ENCODE measurements at places on chromosomes 12 and 14. TPM values are rescaled to one million over a fixed set of nuclear protein-coding genes. Genes with fewer than 3 reads are reported as not detected.

DNA sequence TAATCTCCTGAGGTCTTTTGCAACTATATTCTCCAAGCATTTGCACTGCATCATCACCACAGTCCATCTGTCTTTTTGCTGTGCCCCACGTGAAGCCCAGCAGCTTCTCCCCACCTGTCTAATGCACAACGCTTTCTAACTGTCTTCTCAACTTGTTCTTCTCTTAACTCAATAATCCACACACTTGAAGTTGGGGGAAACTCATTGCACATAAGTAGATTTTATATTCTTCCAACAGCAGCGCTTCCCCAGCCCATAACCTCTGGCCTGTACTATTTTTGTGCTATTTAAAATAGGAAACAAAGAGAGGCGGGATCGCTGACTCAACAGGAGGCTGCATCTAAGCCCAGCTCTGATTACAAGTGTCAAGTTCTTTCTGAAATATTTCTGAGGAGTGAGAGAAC lies 226.7 kb downstream of the GXYLT1 start:
- DNase-seq: no peak

DNA sequence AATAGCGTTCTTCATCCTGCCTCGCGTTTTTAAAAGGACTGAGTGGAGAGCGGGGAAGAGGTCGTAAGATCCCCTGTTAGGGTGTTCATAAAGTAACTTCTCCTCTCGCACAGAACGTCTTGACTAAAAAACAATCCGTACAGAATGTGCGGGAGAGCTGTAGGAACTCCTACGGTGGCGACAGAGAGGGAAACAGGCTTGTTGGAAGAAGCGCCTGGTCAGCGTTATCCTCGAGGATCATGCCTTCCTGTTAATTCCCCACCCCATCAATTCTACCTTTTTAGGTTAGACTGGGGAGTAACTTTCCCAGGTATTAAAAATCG lies 399 bp upstream of the WASHC4 start:
- no peak for DNase-seq

- DNase-seq: peak; percentile 72
Measured at GRCh38 chr14:53953828-53954550, 2.6 kb downstream of the BMP4 start.

Gene ATF7
- total RNA-seq: 31.6 TPM

DNA sequence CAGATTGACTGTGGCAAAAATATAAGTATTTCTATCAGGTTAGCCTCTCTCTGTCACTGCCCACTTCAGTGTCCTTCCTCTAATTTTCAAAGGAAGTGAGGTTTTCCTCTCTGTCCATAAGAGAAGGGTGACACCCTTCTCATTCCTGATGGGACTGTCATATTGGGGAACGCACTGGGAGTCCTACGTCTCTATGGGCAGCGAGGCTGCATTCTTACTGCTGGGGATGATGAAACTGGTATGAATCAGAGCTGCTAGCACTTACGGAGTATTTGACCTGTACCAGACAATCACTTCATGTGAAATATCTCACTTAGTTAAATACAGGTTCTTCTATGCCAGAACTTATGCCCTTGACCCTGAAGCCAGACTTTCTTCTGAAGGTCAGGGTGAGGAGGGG lies 436.3 kb downstream of the DPF3 start:
- no peak for DNase-seq

GRCh38 chr14:59333235-59333634 lies 131.9 kb downstream of the GPR135 start:
- DNase-seq: no peak

GRCh38 chr12:127360580-127360979 lies 906.4 kb upstream of the TMEM132C start:
- DNase-seq: no peak

DNA sequence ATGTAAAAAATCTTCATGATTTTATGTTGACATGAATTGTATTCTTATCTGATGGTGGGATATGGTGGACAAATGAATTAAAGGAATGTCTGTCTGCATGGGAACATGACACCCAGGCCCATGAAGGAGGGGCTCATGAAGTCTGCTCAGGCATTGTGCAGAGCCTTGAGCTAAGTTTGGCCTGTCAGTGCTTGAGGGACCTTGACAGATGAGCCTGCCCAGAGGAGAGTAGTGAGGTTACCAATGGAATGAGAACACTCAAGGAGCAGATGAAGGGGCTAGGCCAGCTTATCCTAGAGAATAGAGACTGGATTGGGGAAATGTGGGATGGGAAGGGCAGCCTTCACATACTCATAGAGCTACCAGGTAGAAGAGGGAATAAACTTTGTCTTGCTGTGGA lies 68.8 kb downstream of the TMX1 start:
- DNase-seq: no peak

Gene EFS
- total RNA-seq: 0.93 TPM

GRCh38 chr14:104550340-104550860 lies 29.2 kb upstream of the C14orf180 start:
- DNase-seq: peak; percentile 19

Gene ASPG
- total RNA-seq: 0.84 TPM

- DNase-seq: no peak
Measured at GRCh38 chr14:40985584-40985983, 621.1 kb upstream of the LRFN5 start.

Gene INHBE
- total RNA-seq: 0.57 TPM

DNA sequence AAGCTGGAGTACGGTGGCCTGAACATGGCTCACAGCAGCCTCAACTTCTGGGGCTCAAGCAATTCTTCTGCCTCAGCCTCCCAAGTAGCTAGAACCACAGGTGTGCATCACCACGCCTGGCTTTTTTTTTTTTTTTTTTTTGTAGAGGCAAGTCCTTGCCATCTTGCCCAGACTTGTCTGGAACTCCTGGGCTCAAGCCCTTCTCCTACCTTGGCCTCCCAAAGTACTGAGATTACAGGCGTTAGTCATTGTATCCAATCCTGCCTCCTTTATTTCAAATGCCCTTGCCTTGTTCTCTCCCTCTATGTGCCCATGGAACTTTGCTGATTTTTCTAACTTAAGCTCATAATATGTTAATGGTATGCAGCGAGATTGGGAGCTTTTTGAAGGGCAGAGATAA lies 49.2 kb upstream of the PRICKLE1 start:
- no peak for DNase-seq

- no peak for DNase-seq
Measured at GRCh38 chr12:74722709-74723108, 185.1 kb downstream of the ATXN7L3B start.

Gene HCAR2
- total RNA-seq: 0.61 TPM

GRCh38 chr12:132131229-132131628 lies 12.9 kb downstream of the DDX51 start:
- DNase-seq: no peak

DNA sequence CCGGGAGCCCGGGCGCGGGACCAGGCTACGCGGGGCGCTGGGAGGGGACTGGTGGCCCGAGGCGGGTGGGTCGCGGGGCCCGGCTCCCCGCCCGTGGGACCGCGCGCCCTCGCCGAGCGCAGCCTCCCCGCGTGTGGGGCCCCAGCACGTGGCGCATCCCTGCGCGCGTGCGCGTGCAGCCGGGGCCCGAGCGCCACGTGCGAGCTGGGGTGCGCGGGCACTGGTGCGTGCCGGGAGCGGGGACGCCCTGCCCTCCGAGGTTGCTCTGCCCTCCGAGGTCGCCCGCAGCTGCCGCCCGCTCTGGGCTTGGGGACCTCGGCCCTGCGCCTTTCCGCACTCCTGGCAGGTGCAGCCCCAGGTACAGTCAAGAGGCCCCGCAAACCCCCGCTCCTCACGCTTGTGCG lies 365 bp upstream of the CCDC88C start:
- peak; percentile 58 for DNase-seq

- no peak for DNase-seq
Measured at GRCh38 chr14:100221533-100222223, 17.3 kb upstream of the YY1 start.

- no peak for DNase-seq
Measured at GRCh38 chr14:90849787-90850444, 33.7 kb upstream of the TTC7B start.

Gene KIF5A
- total RNA-seq: 0.04 TPM

DNA sequence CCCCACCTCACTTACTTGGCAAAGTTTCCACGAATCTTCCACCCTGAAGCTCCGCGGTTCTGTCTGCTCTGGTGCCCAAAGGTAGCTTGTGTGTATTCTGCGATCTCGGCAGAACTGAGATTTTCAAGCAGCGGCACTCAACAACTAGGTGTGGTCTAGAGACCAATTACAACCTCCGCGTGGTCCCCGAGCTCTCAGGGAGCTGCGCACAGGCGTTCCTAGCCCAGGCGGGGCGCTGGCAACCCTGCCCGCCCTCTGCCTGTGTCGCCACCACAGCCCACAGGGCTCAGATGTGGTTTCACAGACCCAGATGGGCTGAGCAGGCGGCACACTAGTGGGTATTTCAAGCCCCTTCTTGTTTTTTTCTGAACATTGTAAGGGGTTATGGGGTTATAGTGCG lies 1.5 kb upstream of the DIABLO start:
- DNase-seq: no peak

- DNase-seq: no peak
Measured at GRCh38 chr14:56004786-56005185, 113.4 kb upstream of the PELI2 start.

Gene BCL2L14
- not detected for total RNA-seq

- DNase-seq: no peak
Measured at GRCh38 chr12:52216100-52216499, 16.9 kb upstream of the KRT7 start.

Gene ESR2
- 1.5 TPM for total RNA-seq

DNA sequence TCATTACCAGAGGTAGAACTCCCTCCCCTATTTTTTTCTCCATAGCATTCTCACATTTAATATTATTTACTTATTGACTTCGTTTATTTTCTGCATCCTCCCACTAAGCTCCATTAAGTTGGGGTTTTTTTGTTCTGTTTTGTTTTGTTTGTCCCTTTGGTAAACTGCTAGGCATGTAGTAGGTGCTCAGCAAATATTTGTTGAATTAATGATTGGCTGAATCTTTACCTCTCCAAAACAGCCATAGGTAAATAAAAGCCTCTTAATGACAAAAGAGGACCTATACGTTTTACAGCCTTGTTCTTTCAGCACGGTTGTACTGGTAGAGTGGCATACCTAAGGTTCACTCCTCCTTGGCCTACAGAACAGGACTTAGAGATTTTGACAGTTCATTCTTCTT lies 52.0 kb downstream of the PRORP start:
- no peak for DNase-seq

DNA sequence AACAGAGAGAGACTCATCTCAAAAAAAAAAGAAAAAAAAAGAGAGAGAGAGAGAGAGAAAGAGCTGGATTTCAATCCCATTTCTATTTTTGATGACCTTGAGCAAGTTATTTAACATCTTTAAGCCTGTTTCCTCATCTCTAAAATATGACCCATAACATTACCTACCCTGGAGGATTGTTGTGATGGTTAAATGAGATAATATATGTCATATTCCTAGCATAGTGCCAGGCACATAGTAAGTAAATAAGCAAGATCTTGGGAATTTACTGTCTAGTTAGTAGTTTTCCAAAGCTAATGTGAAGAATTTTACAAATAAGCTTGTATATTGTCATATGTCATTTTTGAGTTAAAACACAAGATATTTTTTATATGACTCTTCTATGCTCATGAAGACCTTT lies 236.5 kb downstream of the PHLDA1 start:
- DNase-seq: no peak

Gene DDX54
- total RNA-seq: 83.6 TPM

GRCh38 chr14:67680941-67681340 lies 6.5 kb upstream of the VTI1B start:
- DNase-seq: no peak

DNA sequence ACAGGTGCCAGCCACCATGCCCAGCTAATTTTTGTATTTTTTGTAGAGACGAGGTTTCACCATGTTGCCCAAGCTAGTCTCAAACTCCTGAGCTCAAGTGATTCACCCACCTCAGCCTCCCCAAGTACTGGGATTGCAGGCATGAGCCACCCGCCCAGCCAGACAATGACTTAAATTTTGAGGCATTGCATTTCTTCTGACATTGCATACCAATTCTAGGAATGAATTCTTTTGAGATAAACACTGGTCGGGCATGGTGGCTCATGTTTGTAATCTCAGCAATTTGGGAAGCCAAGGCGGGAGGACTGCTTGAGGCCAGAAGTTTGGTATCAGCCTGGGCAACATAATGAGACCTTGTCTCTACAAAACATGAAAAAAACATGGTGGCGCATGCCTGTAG lies 2.5 kb upstream of the CELA1 start:
- DNase-seq: no peak

DNA sequence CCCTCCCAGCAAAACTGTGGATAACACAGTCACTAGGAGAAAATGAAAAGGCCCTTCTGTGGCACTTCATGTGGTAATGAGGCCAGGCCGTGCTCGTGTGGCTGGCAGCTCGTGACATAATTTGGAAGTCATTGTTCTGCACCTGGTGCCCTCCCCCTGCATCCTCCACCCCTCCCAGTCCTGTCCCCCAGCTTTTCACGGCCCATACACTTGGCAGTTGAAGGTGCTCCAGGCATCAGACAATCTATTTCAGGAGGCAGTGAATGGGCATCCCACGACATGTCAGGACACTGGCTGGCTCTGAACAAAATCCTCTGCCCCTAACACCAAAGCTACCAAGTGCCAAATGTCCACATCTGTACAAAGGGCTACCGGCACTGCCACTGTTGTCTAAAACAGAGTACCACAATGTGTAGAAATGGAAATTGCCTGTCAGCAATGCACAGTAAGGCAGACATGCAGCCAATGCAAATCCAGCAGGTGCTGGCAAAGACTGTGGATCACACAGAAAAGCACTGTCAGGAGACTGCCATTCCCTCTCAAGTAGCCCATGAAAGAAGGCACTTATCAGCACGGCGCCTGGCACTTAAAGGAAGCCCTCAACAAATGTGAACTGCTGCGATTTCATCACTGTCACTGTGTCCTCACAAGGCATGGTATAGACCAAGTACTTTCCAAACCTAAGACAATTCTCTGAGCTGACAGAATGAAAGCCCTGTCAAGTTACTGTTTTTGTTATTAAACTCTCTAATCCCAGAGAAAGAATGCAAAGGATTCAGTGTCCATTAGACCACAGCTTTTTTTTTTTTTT lies 39.1 kb downstream of the CORO1C start:
- DNase-seq: peak; percentile 55

Gene KRT77
- total RNA-seq: not detected

DNA sequence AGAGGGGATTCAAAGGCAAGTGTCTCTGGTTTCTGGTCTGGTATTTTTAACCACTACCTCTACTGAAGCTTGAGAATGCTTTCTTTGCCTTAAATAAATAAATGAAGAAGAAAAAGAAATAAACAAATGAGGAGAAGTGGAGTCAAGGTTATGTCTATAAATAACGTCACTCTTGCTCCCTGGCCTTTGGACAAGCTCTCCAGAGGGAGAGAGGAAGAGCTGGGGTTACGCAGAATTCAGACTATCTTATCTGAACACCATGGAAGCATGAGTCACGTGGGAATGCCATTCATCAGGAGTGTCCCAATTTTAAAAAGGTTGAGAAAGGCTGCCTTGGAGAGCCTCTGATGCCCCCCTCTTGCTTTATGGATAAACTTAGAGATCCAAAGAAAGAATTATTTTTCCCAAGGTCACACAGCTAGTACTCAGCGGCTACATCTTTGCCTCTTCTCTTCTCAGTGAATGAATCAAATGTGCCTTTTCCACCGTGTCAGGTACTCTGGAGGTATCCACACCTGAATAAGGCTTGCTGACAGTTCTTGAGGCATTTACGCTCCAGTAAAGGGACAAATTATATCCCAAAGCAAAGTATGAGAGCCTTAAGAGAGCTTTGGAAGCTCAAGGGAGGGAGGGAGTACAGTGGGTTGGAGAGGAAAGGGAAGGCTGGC lies 12.9 kb upstream of the MSI1 start:
- no peak for DNase-seq

Measured in psoas muscle (tissue), 8 donors.